Right cardiac atrium (tissue), 5 donors: ENCODE measurements at places on chromosomes 16 and 17.

DNA sequence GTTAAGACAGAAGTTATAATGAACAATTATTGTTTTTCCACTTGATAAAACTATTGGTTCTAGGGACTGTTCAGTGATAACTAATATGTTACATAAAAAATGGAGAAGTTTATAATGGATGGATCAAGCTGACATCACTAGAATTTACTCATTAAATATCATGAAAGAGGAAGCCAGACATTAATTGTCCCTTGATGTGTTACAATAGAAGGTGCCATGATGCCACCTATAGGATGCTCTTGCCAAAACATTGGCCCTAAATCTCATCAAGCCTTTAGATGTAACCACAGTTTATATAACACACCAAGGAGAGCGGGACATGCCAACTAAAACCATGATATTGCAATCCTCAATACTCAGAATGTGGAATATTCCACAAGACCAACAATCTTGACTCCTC is 147.9 kb upstream of the MON1B start:
- DNase-seq: no peak

- no peak for DNase-seq
Measured at GRCh38 chr17:57576744-57577143, 168.4 kb downstream of the CCDC182 start.

- DNase-seq: no peak
Measured at GRCh38 chr17:62162898-62163297, 97.8 kb upstream of the MED13 start.

GRCh38 chr17:51351890-51352289 is 91.5 kb downstream of the UTP18 start:
- peak; percentile 78 for DNase-seq

DNA sequence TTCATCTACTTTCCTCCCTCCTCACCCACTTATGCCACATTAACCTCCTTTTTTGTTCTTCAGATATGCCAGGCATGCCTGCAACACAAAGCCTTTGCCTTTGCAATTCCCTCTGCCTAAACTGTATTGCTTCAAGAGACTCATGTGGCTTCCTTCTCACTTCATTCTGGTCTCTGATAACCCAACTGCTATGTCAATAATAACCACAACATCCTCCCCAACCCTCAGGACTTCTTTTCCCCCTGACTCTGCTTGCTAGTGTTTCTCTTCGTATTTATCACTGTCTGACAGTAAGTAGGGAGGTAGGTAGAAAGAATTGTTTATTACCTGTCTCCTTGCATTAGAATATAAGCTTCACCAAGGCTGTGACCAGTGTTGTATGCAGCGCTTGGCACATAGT is 22.4 kb downstream of the RBL2 start:
- DNase-seq: no peak

- DNase-seq: peak; percentile 75
Measured at GRCh38 chr17:44502598-44503146, 534 bp downstream of the GPATCH8 start.

GRCh38 chr16:11152677-11153331 is 103.2 kb downstream of the SOCS1 start:
- DNase-seq: no peak

DNA sequence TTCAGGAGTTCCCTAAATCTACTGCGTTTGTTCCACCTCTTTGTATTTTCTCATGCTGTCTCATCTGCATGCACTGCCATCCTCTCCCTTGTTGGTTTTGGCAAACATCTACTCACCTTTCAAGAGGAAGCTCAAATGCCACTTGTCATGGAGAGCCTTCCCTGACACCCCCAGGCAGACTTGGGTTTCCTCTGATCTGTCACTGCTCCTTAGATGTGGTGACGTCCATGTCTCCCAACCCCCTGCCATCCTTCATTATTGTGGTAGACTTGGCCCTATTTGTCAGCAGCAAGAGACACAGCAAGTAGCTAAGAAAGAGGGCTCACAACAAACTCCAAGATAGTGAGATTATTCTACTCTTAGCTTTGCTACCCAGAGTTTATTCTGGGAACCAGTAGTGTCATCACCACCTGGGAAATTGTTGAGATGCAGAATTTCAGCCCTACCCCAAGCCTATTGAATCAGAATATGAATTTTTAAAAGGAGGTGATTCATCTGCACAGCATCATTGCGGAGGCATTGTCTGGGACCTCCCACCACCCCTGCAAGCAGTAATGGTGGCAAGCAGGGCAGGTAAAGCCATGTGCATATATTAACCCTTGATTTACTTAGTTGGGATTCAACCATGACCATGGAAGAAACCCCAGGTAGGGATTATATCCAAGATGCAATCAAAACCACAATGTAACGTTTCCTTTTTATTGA is 248.9 kb downstream of the SHISA9 start:
- DNase-seq: no peak

DNA sequence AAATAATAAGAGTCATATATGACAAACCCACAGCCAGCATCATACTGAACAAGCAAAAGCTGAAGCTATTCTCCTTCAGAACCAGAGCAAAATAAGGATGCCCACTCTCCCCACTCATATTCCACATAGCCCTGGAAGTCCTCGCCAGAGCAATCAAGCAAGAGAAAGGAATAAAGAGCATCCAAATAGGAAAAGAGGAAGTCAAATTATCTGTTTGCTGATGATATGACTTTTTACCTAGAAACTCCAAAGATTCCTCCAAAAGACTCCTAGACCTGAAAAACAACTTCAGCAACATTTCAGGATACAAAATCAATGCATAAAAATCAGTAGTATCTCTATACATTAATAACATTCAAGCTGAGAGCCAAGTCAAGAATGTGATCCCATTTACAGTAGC is 217.5 kb downstream of the ABCC12 start:
- DNase-seq: no peak

DNA sequence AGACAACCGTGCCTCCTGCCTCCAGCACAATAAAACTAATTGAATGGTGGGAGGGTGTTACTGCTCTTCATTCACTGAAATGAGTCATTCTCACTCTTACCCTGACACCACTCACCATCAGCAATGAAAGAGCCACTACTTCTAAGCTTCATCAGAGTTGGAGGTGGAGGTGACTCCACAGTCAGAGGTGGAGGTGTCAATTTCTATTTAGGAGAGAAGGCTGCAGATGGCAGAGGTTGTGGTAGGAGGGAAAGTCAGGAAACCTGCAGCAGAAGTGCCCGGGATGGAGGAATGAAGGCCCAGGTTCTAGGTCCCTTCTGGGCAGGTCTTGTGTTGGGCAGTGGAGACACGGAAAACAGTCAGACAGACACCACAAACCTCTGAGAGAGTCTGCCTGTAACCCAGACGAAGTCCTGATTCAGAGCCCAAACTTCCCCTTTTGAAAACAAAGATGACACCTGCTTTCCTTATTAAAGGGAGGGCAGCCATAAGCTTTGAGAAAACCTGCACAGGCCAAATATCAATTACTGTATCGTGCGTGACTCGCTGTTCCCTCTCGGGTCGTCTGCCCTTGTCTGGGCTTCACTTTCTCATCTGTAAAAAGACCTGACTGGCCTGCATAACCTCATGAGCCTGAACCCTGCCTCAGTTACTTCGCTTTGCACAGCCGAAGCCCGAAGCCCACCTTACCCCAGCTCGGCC is 668 bp downstream of the ATPAF2 start:
- no peak for DNase-seq

GRCh38 chr16:21663889-21664647 is at the start of gene OTOA:
TSS of gene OTOA (plus strand) at chr16:21663968. CDS start at chr16:21678515, 14,547 bp downstream.
- peak; percentile 57 for DNase-seq

- DNase-seq: no peak
Measured at GRCh38 chr17:50183421-50183994, 17.7 kb downstream of the SGCA start.

DNA sequence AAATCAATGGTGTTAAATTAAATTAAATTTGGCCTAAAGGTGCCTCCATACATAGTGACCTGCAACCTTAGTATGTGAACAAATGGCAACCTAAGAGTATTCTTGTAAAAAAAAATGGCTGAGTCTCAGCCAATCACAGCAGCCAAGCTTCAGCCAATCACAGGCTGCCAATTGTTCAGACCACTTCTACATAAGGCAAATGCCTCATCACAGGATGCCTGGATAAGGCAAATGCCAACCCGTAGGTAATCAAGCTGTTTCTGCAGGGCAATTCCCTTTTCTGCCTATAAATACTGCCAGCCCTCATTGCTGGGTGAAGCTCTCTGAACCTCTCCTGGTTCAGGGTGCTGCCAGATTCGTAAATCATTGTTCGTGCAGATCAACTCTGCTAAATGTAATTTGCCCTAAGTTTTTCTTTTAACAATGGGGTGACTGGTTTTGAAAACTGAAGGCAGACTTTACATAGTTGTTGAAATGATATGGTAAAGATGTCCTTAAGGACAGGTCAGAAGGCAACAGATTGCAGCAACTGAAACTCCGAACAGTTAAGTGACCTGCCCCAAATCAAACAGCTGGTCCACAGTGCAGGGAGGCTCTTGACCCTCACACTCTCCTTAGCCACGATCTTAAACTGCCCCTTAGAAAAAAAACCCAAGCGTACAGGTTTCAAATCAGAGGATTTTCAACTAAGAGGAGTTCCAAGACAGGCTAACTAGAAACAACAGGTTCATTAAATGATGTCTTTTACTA is 50.3 kb downstream of the N4BP1 start:
- DNase-seq: no peak

DNA sequence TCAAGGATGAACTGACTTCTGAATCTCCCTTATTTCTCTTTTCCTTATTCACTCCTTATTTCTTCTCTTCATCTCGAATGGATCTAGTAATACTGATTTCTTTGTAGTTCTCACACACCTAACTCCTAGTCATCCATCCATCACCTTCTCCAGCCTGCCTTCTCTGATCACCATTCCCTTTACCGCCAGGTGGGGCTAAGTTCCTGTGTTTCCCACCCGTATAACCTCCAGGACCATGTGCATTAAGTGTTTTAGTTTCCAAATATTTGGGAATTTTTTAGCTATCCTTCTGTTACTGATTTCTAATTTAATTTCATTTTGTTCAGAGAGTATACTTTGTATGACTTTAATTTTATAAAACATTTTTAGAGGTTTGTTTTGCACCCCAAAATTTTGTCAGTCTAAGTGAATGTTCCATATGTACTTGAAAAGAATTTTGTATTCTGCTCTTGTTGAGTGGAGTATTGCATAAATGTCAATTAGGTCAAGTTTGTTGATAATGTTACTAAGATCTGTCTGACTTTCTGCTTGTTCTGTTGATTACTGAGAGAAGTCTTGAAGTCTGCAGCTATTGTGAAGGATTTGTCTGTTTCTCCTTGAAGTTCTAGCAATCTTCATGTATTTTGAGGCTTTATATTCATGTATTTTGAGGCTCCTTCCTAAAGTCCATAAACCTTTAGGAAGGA is 8.8 kb downstream of the BPTF start:
- no peak for DNase-seq

GRCh38 chr16:73572135-73572828 is 524.4 kb upstream of the ZFHX3 start:
- DNase-seq: peak; percentile 63

DNA sequence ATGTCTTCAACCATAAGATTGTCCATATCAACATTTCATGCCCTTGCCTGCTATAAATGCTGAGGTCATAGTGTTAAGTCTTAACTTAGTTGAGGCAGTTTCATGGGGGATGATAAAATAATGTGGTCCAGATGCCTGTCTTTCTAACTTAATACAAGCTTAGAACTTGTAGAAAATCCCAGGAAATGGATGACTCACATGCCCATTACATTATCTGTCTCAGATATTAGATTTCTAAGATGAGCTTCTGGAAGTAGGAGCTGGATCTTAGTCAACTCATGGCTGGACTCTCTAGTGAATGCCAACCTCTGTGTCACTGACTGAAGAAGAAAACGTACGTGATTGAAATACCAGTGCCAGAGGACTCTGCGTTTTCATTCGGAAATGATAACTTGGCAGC is 797.5 kb upstream of the EEF2KMT start:
- DNase-seq: no peak

DNA sequence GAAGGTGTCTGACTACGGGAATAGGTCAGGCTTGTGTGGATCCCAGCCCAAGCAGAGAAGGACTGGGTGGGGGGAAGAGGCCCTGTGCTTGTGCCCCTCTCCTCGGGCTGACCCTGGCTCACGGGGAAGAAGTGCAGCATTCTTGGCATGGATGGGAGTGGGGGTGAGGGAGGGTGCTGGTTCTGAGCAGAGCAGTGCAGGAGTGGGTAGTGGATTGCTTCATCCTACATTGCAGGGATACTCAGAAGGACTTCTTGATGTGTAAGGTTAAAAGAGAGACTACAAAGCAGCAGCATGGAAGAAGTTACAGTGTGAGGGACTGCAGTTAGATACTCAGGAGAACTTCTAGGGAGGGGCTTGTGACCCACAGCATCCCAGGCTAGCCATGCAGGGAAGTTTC is 2.1 kb downstream of the ARHGAP23 start:
- no peak for DNase-seq

- DNase-seq: peak; percentile 47
Measured at GRCh38 chr16:89287777-89288576, 70.5 kb downstream of the ZNF778 start.

GRCh38 chr16:49931916-49932315 is 76.0 kb upstream of the ZNF423 start:
- no peak for DNase-seq

DNA sequence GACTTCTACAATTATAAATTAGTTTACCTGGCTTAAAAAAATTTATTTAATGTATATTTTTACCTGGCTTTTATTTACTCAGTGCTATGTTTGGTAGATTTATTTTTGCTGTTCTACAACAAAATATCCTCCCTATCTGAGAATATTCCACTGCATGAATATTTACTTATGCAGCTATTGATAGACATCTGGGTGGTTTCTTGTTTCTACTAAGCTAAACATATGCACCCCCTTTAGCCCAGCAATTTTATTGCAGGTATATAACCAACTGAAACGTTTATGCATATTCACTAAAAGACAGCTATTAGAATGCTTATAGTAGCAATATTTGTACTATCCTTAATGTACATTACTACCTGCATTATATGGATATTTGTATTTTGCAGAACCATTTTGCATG is 187.7 kb upstream of the CPHXL start:
- DNase-seq: no peak

DNA sequence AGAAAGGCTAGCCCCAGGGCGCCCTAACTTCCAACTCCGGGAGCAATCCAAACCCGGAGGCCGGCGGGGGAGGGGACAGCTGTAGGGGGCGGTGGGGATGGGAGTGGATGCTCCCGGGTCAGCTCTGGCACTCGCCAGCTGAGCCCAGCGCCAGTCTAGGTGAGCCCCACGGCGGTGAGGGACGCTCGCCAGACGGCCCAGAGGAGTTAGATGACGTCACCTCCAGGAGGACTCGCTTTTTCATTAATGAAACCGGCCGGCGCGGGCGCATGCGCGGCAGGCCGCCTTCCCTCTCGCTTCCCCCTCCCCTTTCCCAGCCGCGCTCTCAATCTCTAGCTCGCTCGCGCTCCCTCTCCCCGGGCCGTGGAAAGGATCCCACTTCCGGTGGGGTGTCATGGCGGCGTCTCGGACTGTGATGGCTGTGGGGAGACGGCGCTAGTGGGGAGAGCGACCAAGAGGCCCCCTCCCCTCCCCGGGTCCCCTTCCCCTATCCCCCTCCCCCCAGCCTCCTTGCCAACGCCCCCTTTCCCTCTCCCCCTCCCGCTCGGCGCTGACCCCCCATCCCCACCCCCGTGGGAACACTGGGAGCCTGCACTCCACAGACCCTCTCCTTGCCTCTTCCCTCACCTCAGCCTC is at the start of gene NF1:
Gene NF1, plus strand, starts transcription at position 378 of the 636 bp plus-strand sequence. CDS start 333 bp downstream, outside the sequence.
- peak; percentile 99 for DNase-seq

GRCh38 chr16:8571061-8571596 is 19.2 kb downstream of the TMEM114 start:
- no peak for DNase-seq
